Body of pancreas (tissue), 4 donors: ENCODE measurements at places on chromosomes 12 and 14. TPM values are rescaled to one million over a fixed set of nuclear protein-coding genes. Genes with fewer than 3 reads are reported as not detected.

TSHR gene
- total RNA-seq, result not detected

- DNase-seq, result peak; percentile 2
These were observed 139.2 kb downstream of the KIF26A start for GRCh38 chr14:104277416-104278213.

TTC9 gene
- total RNA-seq, result 1.6 TPM

DNA sequence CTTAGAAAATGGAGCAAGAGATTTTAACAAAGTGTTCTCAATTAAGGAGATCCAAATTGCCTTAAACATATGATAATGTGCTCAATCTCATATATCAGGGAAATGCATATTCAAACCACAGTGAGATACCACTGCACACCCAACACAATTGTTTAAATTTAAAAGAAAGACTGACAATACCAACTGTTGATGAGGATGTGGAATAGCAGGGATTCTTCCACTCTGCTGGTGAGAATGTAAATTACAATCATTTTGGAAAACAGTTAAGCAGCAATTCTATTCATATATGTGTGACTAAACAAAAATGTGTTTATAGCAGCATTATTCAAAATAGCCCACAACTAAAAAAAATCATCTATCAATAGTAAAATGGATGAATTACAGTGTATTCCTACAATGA lies 144.2 kb downstream of the KICS2 start:
- no peak for DNase-seq

GRCh38 chr12:72268386-72268785 lies 3.8 kb upstream of the TRHDE start:
- DNase-seq, result no peak

DNA sequence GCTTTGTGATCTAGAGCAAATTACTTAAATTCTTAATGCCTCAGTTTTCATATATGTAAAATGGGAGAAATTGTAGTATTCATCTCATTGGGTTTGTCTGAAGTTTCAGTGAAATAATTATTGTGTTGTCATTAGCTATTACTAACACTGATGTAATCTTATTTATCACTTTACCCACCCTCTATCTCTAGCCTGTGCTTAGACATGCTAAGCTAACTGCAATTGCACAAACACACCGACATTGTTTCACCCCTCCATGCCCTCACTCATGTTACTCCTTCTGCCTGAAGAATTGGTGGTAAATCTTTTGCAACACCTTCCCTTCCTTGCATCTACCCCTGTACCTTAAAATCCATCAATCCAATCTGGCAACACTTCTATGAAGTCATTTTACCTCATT lies 241.6 kb downstream of the BCAT1 start:
- DNase-seq, result no peak

CELA1 gene
- not detected for total RNA-seq

- DNase-seq, result no peak
These were observed 238.4 kb downstream of the TMEM132D start for GRCh38 chr12:129665414-129665813.

DNA sequence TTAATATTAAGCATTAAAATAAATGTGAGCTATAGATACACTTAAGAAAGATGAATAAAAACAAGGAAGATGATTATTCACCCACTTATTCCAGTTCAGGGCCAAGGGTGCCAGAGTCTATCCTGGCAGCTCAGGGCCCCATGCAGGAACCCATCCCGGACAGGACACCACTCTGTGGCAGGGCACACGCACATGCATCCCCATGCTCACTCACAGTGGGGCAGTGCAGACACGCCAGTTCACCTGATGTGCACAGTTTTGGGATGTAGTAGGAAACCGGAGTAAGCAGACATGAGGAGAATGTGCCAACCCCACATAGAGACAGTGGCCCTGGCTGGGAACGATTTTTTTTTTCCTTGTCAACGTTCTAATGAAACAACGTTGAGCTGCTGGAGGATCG lies 47.2 kb downstream of the DICER1 start:
- DNase-seq, result no peak

- DNase-seq, result no peak
These were observed 89.2 kb downstream of the DICER1 start for GRCh38 chr14:95068080-95068479.

DNA sequence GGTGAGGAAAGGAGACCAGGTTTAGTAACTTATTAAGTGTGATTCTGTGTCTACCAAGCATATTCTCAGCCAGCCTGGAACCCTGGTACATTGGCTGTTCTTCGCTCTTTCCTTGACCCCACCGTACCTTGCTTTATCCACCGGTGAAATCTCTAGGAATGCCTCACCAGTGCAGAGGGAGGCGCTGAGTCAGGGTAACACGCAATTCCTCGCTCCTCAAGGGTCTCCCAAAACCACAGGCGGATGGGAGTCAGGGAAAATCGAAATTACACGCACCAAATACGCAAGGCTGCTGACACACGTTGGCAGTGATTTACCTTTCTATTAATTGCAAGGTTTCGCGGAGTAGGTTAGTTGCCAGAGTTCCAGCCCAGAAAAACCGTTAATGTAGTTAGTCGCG lies 845 bp downstream of the L3HYPDH start:
- no peak for DNase-seq

DNA sequence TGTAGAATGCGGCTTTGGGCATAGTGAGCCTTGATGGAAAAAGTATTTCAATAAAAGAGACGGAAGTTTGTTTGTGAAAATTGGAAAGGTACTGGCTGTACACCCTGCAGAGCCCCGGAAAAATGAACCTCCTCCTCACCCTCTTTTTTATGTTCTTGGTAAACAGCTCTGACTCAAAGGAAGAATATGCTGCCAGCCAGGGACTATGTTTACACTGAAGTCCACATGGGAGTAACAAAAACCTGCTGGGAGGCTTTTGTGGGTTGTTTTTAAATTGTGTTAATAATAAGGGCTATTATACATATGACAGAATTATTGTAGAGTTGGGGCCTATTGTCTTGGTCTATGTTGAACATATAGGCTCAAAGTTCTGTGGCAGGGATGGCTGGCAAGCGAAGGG lies 70.7 kb downstream of the TTC8 start:
- DNase-seq, result no peak

DNA sequence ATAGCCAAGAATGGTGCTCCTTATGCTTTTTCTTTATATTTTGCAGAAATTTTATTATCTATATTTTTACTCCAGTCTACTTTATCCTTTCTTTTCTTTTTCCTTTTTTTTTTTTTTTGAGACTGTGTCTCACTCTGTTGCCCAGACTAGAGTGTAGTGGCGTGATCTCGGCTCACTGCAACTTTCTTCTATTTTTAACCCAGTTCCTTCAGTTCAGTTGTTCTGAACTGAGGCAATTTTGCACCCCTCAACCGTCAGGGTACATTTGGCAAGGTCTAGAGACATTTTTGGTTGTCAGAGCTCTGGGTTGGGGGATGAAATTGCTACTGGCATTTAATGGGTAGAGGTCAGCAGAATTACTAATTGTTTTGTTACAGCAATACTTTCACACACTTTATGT lies 75.7 kb downstream of the DIP2B start:
- DNase-seq, result no peak
